ENCODE measurements at places on chromosomes 3 and 15. TPM values are rescaled to one million over a fixed set of nuclear protein-coding genes. Genes with fewer than 3 reads are reported as not detected.

DNA sequence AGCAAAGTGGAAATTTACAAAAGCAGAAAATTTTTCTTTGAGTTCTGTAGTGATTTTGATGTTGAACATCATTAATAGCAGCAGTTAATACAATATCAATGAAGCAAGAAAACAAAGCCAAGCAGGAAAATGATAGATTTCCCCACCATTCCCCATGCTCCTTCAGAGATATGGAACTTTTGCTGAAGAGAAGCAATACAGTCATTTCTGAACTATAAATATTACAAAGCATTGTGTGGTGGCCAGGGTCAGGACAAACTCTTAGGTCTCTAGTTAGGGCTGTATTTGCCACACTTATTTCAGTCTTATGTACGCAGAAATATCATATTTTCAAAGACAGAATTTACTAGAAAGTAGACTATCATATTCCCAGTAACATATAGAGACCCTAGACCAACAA, 88.8 kb upstream of the P3H2 start:
- no peak for DNase-seq
- H3K4me1 ChIP-seq: peaks cover 3% of the 10 kb centered on the region
- no peaks in the 10 kb centered on the region for H3K36me3 ChIP-seq

GRCh38 chr3:40876009-40876408, 323.3 kb upstream of the CTNNB1 start:
- no peaks in the 10 kb centered on the region for H3K36me3 ChIP-seq
- no peak overlapping the region for H3K27ac ChIP-seq
- no peaks in the 10 kb centered on the region for H3K4me1 ChIP-seq
- no peak for DNase-seq

- no peaks in the 10 kb centered on the region for H3K27me3 ChIP-seq
- H3K36me3 ChIP-seq: peaks cover 5% of the 10 kb centered on the region
- DNase-seq: no peak
- H3K4me1 ChIP-seq: peaks cover 61% of the 10 kb centered on the region
- H3K27ac ChIP-seq: no peak overlapping the region
- H3K4me3 ChIP-seq: no peak overlapping the region
Observed at GRCh38 chr15:85402195-85402881, 21.9 kb downstream of the AKAP13 start.

FGD5 gene
- 0.17 TPM for total RNA-seq

SEMA3G gene
- total RNA-seq: 0.15 TPM

DNA sequence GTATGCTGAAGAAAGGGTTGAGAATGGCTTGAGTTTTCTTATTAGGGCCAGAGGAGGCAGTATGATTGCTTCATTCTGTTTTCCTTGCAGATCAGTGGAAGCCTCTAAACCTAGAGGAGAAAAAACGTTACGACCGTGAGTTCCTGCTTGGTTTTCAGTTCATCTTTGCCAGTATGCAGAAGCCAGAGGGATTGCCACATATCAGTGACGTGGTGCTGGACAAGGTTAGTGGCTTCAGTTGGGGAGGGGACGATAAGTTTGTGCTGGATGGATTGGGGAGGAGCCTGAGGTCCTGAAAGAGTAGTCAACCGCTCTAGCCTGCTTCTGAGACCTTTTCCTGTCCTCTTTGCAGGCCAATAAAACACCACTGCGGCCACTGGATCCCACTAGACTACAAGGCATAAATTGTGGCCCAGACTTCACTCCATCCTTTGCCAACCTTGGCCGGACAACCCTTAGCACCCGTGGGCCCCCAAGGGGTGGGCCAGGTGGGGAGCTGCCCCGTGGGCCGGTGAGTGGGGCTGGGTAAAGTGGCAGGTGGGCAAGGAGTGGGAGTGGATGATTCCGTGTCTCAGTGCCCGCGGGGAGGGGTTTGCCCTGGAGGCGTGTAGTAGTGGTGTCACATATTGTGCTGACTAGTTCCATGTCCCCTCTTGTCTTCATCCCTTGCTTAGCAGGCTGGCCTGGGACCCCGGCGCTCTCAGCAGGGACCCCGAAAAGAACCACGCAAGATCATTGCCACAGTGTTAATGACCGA, 8.5 kb downstream of the EIF4G1 start:
- DNase-seq: no peak
- no peaks in the 10 kb centered on the region for H3K27me3 ChIP-seq
- no peak overlapping the region for H3K4me3 ChIP-seq
- peaks cover 18% of the 10 kb centered on the region for H3K4me1 ChIP-seq

DNA sequence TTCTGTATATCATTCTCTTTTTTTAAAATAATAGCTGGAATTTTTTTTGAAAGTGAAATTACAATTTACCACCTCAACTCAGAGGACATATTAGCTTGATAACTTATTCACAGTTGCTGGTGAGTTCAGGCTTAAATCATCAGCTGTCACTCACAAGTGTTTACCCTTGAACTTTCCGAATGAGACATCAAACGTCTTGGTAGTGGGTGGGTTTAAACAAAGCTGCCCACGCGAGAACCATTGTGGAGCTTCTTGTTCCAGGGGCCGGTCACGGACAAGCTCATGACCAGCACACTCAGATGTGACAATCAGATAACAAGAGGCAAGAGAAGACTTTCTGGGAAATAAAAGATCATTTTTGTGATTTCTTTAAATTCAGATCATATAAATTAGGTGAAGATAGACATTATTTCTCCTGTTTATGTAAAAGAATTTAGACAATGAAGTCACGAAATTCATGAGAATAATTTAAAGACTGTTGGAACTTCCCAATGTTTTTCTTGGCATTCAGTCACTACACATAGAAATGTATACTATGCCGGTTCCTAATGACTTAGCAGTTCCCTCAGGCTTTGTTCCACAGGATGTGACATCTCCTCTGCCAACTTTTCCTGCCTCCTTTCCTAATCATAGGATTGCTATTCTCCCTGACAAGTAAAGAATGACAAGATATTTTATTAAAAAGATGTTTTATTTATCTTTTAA, 29.3 kb downstream of the BTD start:
- H3K27ac ChIP-seq: no peak overlapping the region
- DNase-seq: no peak
- H3K4me1 ChIP-seq: peaks cover 20% of the 10 kb centered on the region

GRCh38 chr3:43883729-43884396, 193.1 kb downstream of the ABHD5 start:
- H3K36me3 ChIP-seq: no peaks in the 10 kb centered on the region
- no peak overlapping the region for H3K4me3 ChIP-seq
- no peak overlapping the region for H3K27ac ChIP-seq

GRCh38 chr3:42289026-42289425, 23.0 kb upstream of the CCK start:
- no peak for DNase-seq
- H3K4me1 ChIP-seq: peaks cover 6% of the 10 kb centered on the region
- no peaks in the 10 kb centered on the region for H3K36me3 ChIP-seq
- no peak overlapping the region for H3K4me3 ChIP-seq
- no peak overlapping the region for H3K27ac ChIP-seq

DNA sequence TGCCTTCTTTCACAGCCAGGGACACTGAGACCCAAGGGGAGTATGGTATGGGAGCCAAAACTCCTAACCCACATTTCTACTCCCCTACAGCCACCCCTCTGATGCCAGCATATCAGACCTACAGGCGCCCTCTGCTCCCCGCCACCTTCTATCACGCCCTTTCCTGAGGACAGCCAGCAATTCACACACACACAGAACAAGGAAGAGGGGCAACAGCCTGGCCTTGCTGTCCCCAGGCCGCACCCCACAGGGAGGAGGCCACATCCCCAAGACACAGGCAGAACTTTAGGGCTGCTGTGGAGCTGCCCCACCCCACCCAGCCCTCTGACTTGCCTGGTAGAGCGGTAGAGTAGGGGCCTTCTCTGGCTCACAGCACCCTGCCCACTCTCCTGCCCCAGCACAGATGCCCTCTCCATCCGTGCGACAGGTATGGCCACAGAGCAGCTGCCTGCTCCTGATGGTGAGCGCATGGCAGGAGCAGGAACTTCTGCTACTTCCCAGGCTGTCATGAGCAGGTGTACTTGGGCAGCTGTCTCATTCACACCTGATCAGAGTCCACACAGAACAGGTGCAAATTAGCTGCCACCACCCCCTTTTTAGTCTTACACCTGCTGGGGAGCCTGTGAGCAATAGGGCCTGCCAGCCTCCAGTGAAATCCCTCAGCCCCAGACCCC, 33.4 kb downstream of the CCDC33 start:
- H3K4me3 ChIP-seq: no peak overlapping the region
- H3K36me3 ChIP-seq: no peaks in the 10 kb centered on the region
- DNase-seq: no peak
- no peaks in the 10 kb centered on the region for H3K4me1 ChIP-seq

- DNase-seq: no peak
- H3K27me3 ChIP-seq: no peaks in the 10 kb centered on the region
- no peak overlapping the region for H3K4me3 ChIP-seq
- H3K36me3 ChIP-seq: peaks cover 6% of the 10 kb centered on the region
- H3K4me1 ChIP-seq: peaks cover 8% of the 10 kb centered on the region
- H3K27ac ChIP-seq: no peak overlapping the region
Observed at GRCh38 chr3:179184826-179185225, 36.7 kb downstream of the PIK3CA start.

- no peak for DNase-seq
- no peak overlapping the region for H3K4me3 ChIP-seq
- no peaks in the 10 kb centered on the region for H3K36me3 ChIP-seq
- H3K27me3 ChIP-seq: no peaks in the 10 kb centered on the region
- no peak overlapping the region for H3K27ac ChIP-seq
- H3K4me1 ChIP-seq: no peaks in the 10 kb centered on the region
Observed at GRCh38 chr15:95041297-95041696, 809.9 kb downstream of the MCTP2 start.

DNA sequence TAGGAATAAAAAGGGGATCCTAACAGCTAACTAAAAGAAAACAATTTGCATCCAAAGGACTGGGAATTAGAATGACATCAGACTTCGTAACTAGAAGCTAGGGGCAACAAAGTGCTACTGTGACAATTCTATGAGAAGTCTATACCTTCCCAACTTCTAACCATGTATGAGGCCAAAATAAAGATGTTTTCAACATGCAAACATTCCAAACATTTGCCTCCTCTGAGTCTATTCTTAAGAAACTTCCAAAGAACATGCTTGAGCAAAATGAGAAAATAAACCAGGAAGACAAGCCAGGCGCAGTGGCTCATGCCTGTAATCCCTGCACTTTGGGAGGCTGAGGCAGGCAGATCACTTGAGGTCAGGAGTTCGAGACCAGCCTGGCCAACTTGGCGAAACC, 13.1 kb upstream of the RNF7 start:
- no peak overlapping the region for H3K4me3 ChIP-seq
- no peak for DNase-seq
- H3K36me3 ChIP-seq: no peaks in the 10 kb centered on the region
- peaks cover 3% of the 10 kb centered on the region for H3K27me3 ChIP-seq
- no peaks in the 10 kb centered on the region for H3K4me1 ChIP-seq

NEK4 gene
- total RNA-seq: 22.2 TPM

All from activated CD4-positive, alpha-beta T cell treated with anti-CD3 and anti-CD28 coated beads, Interleukin-2, amount 10 ng/mL, durations not matched to agents 7 days and 5 days (primary cell).